ENCODE measurements at places on chromosomes 12 and 14. TPM values are rescaled to one million over a fixed set of nuclear protein-coding genes. Genes with fewer than 3 reads are reported as not detected.

Gene PTHLH
- total RNA-seq: 3.0 TPM

Gene PROX2
- total RNA-seq: not detected

Gene SIX1
- 2.1 TPM for total RNA-seq

Gene RTL1
- total RNA-seq: not detected

Gene MFAP5
- total RNA-seq: 49.0 TPM

DNA sequence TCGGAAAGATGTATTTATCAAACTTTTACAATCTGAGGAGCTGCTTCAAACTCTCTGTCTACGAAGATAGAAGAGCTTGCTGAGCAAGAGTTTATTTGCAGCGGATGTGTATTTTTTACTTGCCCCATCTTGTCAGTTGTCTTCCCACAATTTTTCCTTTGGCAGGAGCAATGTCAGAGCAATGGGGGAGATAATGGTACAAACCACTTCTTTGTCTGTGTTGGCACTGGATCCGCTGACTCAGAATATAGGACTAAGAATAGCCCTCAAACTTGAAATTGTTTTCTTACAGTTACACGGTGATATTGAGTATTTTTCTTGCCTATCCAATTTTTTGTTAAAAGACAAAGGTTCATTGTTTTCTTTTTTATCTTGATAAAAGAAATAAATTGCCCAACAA, 27.6 kb downstream of the HELB start:
- H3K36me3 ChIP-seq: no peaks in the 10 kb centered on the region
- H3K27me3 ChIP-seq: no peaks in the 10 kb centered on the region
- DNase-seq: no peak
- no peaks in the 10 kb centered on the region for H3K4me1 ChIP-seq
- no peak overlapping the region for H3K4me3 ChIP-seq

GRCh38 chr14:86673523-86673969, 1143.6 kb downstream of the FLRT2 start:
- H3K4me1 ChIP-seq: peaks cover 8% of the 10 kb centered on the region
- no peaks in the 10 kb centered on the region for H3K27me3 ChIP-seq
- DNase-seq: peak; percentile 78
- H3K4me3 ChIP-seq: no peak overlapping the region

GRCh38 chr14:94052662-94053061, 26.5 kb downstream of the OTUB2 start:
- no peak for DNase-seq
- H3K27ac ChIP-seq: no peak overlapping the region
- peaks cover 93% of the 10 kb centered on the region for H3K36me3 ChIP-seq
- no peaks in the 10 kb centered on the region for H3K27me3 ChIP-seq
- no peak overlapping the region for H3K4me3 ChIP-seq

- H3K4me3 ChIP-seq: no peak overlapping the region
- H3K27ac ChIP-seq: no peak overlapping the region
- H3K36me3 ChIP-seq: no peaks in the 10 kb centered on the region
- no peak for DNase-seq
- no peaks in the 10 kb centered on the region for H3K4me1 ChIP-seq
Measured at GRCh38 chr14:62002642-62003041, 240.4 kb downstream of the SNAPC1 start.

DNA sequence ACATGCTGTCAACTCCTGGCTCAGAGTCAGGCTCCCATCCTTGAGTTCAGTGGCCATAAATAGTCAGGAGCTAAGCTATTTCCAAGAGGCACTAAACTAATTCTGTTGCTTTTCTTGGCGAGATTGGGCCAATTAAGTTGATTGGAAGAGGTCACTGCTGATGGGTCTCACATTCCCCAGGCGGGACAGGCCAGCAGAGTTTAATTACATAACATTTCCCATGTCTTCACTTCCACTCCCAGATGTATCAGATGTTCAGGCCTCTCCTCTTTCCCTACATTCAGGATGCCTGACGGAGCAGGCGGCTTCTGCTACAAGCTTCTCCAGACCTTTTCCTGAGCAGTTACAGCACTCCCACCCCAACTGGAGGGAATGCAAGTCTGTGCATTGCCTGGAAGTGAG, 5.3 kb downstream of the NTF3 start:
- peaks cover 22% of the 10 kb centered on the region for H3K4me1 ChIP-seq
- H3K36me3 ChIP-seq: no peaks in the 10 kb centered on the region
- no peak for DNase-seq
- H3K27me3 ChIP-seq: peaks cover 4% of the 10 kb centered on the region

- no peaks in the 10 kb centered on the region for H3K27me3 ChIP-seq
- no peak for DNase-seq
- H3K4me3 ChIP-seq: no peak overlapping the region
- H3K4me1 ChIP-seq: no peaks in the 10 kb centered on the region
- H3K36me3 ChIP-seq: no peaks in the 10 kb centered on the region
Measured at GRCh38 chr14:30840086-30840779, 34.1 kb upstream of the COCH start.

- no peaks in the 10 kb centered on the region for H3K27me3 ChIP-seq
- no peaks in the 10 kb centered on the region for H3K36me3 ChIP-seq
Measured at GRCh38 chr12:31819427-31819826, 90.6 kb upstream of the AMN1 start.

GRCh38 chr14:99192830-99193229, 79.2 kb downstream of the BCL11B start:
- no peaks in the 10 kb centered on the region for H3K36me3 ChIP-seq
- H3K4me3 ChIP-seq: no peak overlapping the region
- no peak overlapping the region for H3K27ac ChIP-seq
- no peak for DNase-seq
- H3K27me3 ChIP-seq: no peaks in the 10 kb centered on the region

GRCh38 chr12:97283297-97283696, 179.3 kb upstream of the RMST start:
- no peak for DNase-seq
- H3K36me3 ChIP-seq: no peaks in the 10 kb centered on the region
- H3K27ac ChIP-seq: no peak overlapping the region
- no peaks in the 10 kb centered on the region for H3K27me3 ChIP-seq
- no peaks in the 10 kb centered on the region for H3K4me1 ChIP-seq

- DNase-seq: no peak
- H3K27me3 ChIP-seq: no peaks in the 10 kb centered on the region
- no peaks in the 10 kb centered on the region for H3K36me3 ChIP-seq
- H3K27ac ChIP-seq: peak overlapping the region; percentile 63
- peaks cover 55% of the 10 kb centered on the region for H3K4me1 ChIP-seq
Measured at GRCh38 chr12:123106640-123107359, 44.1 kb downstream of the PITPNM2 start.

GRCh38 chr12:22230280-22230794, 104.2 kb downstream of the ST8SIA1 start:
- no peaks in the 10 kb centered on the region for H3K27me3 ChIP-seq
- H3K36me3 ChIP-seq: no peaks in the 10 kb centered on the region
- no peak overlapping the region for H3K4me3 ChIP-seq
- no peak for DNase-seq
- H3K4me1 ChIP-seq: no peaks in the 10 kb centered on the region

Measured in thyroid gland (tissue), 4 donors.